ENCODE measurements at places on chromosomes 5 and 9. TPM values are rescaled to one million over a fixed set of nuclear protein-coding genes. Genes with fewer than 3 reads are reported as not detected.
A peak's percentile ranks its signal among the peaks of the same experiment; 100 is the strongest.

GDNF gene
- 0.10 TPM for total RNA-seq

PHF24 gene
- 0.06 TPM for total RNA-seq

PTGES gene
- total RNA-seq: not detected

PCDHA11 gene
- total RNA-seq: not detected

PDLIM4 gene
- 118 TPM for total RNA-seq

SPAAR gene
- total RNA-seq: 8.1 TPM

DNA sequence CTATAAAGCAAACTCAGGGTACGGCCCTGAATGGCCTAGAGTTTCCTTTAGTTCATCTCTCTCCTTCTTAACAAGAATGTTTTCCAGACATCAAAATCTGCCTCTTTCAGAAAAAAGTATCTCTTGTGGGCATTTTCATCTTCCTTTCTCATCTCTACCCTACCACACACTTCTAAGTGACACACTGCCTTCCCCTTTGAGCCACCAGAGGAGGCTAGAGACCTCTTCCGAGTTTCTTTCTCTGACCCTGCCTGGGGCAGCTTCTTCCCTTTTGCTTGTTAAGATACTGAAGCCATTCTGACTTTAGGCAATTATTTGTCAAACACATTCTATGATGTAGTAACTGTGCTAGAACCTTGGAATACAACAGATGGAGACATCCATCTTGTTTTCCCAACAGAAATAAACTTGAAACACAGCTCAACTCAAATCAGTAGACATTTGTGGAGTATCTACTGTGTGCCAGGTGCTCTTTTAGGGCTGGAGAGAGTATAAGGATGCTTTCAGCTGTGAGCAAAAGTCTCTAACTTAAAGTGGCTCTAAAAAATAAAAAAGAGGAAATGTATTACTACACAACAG, 8.6 kb upstream of the SV2C start:
- DNase-seq: no peak

DNA sequence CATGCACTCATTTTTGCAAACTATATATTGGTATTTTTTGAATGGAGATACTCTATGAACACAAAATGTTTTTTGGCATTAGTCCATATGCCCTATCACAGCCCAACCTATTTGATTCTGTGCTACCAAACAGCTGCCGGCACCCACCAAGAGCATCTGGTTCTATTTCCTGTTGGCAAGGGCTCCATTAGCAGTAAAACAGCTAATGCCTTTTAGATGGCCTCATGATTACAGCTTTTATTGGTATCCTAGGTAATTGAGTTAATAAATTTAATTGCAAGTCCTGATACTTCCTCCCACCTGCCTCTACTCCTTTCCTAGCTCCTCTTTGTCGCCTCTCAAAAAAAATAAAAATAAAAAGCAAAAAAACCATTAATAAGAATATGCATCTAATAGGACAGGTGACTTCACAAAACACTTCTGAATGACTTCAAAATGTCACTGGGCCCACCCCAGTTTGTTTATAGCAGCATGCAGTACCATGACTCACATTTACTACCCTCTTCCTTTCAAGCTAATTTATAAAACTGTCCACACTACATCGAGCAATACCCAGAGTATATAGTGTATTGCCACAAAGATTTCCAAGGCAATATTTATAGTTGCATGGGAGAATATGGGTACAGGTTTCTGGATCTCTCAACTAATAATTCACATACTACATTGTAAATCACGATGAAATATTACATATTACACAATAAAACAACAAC, 620.4 kb downstream of the SLCO4C1 start:
- DNase-seq: no peak

DNA sequence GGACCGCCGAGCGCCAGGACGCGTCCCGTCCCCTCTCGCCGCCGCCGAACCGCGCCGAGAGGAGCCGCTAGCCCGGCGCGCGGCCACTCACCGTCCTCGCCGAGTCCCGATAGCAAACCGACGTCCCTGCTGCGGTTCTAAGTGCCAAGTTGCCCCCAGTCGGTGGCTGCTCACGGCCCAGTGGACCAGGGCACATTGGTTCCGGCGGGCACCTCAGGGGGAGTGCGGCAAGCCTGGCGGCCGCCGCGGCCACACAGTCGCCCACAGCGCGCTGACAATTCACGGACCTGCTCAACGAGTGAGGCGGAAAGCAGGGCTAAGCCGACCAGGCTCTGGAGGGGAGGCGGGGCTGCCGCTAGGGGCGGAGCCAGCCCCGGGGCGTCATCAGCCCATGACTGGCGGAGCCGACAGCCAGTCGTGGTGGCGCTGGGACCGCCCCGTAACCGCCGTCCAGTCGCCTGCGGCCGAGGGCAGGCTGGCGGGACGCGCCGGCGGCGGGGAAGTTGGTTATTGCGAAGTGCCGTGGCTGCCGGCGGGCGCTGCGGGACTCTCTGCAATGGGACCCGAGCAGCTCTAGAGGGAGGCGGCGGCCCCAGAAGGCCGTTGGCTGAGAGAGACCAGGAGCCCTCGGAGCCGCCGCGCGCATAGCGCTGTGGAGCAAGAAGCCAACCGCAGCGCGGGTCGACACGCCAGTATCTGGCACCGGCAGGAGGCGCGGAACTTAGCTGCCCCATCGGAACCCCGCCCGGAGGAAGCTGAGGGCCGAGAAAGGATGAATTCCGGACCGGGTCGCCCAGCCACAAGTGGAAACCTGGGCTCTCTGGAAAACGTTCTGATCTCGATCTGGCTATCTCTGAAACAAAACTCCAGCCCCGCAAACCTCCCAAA, at the start of gene MARCHF3:
TSS of gene MARCHF3 (minus strand) at position 300 of the 888 bp plus-strand sequence. CDS start 112,387 bp downstream, outside the sequence.
- DNase-seq: no peak

- no peak for DNase-seq
Measured at GRCh38 chr5:160023007-160023907, 14.3 kb downstream of the TTC1 start.

GRCh38 chr9:84513473-84513872, 156.1 kb upstream of the NTRK2 start:
- DNase-seq: no peak

- no peak for DNase-seq
Measured at GRCh38 chr5:176741561-176742211, 68.7 kb upstream of the UNC5A start.

DNA sequence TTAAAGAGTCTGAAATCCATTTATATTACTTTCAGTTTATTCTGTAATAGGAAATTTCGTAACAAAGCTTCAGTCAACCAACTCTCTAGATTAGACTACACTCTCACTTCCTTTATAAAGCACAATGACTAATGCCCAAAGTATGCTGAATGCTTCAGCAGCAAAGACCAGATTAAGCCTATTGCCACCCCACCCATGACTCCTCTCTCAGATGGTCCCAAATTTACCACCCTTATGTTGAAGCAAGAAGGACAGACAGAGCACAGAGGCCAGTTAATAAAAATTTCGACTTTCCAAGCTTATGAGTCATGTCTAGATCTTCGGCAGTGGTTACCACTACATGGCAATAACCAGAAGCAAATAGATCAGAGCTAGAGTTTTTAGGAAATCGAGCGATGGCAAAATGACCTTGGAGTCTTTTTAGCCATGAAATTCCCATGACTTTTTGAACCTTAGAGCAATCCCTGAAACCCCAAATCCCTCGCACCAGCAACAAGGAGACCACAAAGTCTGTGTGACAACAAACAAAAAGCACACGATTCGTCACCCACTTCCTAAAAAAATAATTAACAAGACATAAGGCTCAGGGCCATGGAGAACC, 287.8 kb upstream of the RASA1 start:
- DNase-seq: peak; percentile 39

DNA sequence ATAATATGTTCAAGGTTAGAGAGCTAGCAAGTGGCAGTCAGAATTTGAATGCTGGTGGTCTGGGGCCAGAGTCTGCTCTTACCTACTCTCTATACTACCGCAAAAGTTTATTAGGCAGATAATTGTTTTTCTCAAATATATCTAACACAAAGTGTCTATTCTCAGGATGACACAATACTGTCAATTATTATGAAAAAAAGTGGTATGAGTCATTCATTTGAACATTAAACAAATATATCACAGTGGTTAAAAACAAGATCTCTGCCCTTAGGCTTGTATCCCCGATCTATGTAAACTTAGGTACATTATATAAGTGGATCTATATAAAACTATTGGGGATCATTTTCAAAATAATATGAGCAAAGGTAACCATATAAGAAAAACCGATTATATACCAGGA, 354.9 kb downstream of the CETN3 start:
- no peak for DNase-seq

DNA sequence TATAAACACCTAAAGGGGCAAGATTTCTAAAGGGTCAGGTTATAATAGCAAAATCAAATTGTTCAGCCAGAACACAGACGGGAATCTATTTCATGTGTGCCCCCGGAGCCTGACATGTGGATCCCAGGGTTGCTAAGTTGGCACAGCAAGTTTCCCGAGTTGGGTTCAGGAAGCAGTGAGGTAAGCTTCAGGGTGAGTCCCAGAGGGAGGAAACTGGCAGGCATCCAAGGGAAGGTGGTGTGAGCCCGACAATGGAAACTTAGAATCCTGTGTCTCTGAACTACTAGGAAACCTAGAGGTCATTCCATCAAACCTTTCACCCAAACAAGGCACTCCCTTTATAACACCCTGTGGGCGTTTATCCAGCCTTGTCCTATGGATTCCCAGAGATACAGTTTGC, 98.4 kb downstream of the ADRB2 start:
- no peak for DNase-seq

DNA sequence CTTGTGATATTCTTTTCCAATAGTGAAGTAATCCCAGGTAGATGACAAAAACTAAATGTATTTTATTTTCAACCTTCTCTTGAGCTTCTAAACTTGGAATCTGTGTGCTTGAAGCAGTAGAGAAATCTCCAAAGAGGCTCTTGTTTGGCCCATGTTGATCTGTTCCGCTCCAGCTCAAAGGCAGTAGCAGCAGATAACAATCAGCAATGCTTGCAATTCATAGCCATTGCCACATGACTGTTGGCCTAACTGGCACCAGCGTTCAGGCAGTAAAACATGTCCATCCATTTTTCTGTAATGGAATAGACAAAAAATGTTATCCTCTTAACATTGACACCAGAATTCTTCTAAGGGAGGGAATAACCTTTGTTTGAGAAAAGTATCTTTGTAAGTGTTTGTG, 270.7 kb upstream of the MSX2 start:
- no peak for DNase-seq

GRCh38 chr9:136011703-136012496, 50.7 kb upstream of the UBAC1 start:
- no peak for DNase-seq

DNA sequence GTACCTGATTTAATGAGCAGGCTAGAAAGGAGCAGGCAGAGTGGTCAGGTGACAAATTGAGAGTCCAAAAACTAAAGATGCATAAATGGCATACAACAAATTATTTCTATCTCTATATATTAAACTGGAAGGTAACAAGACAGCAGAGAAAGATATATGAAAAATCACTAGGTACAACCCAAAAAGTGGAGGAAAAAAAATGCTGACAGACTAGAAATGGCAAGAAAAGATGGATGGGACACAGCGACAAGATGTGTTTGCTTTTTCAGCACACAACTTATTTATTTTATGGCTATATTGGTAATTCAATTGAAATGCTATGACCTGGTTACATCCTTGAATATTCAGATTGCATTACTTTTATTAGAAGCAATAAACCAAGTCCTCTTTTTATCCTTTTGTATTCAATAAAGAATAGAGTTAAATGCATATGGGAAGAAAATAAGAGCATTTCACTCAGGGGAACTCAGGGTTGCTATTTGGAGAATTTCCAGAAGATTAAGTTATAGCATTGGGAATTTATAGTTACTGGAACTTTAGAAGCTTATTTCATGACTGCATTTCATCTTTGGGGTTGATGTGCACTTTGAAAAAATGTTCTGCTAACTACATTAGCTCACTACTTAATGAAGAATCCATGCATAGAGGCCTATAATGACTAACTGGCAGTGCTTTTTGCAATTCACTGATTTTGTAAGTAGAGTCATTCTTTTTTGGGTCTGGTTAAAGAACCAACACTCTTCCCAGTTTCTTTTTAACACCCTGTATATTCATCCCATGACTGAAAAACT, 566.6 kb upstream of the TUSC1 start:
- no peak for DNase-seq

GRCh38 chr9:113516840-113517577, 53.5 kb downstream of the RGS3 start:
- no peak for DNase-seq

DNA sequence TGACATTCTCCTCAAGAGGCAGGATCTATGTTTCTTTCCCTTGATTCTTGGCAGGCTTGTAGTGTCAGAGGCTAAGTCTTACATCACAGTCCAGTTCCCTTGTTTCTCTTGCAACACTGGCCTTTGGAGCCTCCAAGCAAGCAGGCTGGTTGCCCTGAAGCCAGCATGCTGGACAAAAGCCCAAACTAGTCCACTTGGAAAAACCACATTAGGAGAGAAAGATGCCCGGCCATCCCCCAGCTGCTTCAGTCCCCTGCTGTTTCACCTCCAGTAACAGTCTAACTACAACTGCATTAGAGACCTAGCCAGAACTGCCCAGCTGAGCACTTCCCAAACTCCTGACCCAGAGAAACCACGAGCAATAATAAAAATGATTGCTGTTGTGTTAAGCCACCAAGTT, 87.6 kb downstream of the ADAMTS6 start:
- no peak for DNase-seq

GRCh38 chr5:113031104-113031503, 54.5 kb downstream of the DCP2 start:
- no peak for DNase-seq

- peak; percentile 37 for DNase-seq
Measured at GRCh38 chr5:157506981-157507780, 47.2 kb downstream of the NIPAL4 start.

DNA sequence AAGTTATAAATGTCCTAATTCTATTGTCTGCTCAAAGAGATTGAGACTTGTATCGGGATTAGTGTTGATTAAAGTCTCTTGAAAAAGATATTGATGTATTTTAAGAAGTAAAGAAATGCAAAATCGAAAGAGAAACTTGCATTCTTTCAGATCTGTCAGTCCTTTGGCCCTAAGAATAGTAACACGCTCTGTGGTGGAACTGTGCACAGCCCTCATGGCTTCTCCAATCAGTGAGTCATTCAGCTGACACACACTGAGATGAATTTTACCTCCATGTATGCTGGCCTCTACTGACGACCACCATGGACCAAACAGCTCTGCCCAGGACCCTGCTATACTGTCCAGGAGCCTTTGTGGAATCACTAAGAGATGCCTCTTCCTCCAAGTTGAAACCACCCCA, 232.4 kb downstream of the ESM1 start:
- no peak for DNase-seq

GRCh38 chr9:89372230-89372816, 54.0 kb downstream of the SECISBP2 start:
- no peak for DNase-seq

GRCh38 chr9:133953621-133953975, 38.5 kb downstream of the VAV2 start:
- no peak for DNase-seq

DNA sequence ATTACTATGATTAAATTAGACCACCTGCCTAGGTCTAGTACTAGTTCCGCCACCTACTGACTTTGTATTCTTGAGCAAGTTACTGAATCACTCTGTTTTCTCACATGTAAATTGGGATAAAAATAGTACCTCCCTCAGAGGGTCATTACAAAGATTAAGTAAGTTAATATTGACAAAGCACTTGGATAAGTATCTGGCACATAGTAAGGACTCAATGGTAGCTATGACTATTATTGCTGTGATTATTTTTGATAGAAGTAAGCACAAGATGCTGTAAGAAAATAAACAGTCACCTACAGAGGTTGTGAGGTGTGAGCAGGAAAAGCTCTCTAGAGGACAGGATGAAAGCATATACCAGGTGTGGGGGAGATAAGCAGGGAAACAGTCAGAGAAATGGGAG, 173.1 kb upstream of the PAPPA start:
- no peak for DNase-seq
